Activated CD4-positive, alpha-beta T cell treated with anti-CD3 and anti-CD28 coated beads for 48 hours (primary cell): ENCODE measurements at places on chromosomes 7 and 10.

DNA sequence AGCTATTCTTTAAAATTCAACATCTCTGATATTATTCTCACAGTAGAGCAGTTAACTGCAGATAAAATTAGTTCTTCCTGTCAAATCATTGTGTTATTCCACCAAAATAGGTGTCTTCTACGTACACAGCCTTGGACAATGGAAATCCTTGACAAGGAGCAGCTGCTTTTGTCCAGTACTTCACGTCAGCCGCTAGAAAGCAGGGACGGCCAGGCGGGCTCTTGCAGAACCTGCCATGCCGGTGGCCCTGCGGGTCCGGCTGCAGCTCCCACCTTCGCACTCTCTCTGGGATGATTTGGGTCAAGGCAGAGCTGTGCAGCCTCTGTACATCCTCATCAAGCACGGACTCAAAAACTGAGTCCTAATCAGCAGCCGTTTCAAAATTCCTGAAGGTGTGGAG, 2.2 kb upstream of the FOXI2 start:
- no peak for DNase-seq

- DNase-seq, result no peak
Observed at GRCh38 chr7:150435390-150436073, 14.9 kb upstream of the GIMAP8 start.

DNA sequence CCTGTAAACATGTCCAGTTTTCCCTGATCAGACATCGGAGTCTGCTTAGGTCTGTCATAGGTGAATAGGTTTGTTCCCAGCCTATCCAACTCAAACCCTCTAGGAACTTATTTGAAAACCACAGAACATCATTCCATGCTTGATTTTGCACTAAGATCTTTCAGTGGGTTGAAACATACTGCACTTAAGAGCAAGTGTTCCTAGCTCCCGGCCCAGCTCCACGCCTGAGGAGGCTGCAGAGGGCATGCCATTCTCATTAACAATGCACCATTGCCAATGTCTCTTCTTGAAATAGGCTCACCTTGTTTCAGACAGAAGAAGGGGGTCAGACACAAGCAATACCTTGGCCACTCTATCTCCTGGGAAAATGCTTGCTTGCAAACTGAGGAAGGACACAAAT, 78.0 kb upstream of the EGR2 start:
- DNase-seq, result no peak

DNA sequence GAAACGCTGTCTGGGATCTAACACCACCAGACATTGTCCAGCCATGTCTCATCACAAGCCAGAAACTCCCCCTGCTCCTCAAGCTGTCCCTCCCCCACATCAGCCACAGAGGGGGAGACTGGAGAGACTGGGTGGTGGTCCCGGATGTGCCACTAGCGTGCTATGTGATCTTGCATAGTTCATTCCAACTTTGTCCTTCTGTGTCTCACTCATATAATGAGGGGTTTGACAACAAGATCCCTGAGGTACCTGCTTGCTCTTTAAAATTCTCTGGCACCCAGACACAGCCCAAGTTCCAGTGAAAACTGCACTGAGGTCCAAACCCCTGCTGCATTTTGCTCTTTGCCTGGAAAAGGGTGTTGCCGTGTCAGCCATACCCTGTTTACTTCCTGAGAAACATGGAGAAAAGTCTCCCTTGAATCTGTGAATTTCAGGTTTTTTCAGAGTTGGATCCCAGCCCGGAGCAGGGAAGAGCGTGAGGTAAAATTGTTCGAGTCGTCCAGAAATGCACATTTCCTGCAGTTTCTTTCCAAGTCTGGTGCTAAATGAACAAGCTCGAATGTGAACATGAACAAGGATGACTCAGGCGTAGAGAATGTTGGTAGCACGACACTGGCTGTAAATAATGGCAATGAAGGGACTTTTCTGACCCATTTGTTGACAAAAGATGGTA, 156.6 kb downstream of the CCDC3 start:
- DNase-seq, result no peak

DNA sequence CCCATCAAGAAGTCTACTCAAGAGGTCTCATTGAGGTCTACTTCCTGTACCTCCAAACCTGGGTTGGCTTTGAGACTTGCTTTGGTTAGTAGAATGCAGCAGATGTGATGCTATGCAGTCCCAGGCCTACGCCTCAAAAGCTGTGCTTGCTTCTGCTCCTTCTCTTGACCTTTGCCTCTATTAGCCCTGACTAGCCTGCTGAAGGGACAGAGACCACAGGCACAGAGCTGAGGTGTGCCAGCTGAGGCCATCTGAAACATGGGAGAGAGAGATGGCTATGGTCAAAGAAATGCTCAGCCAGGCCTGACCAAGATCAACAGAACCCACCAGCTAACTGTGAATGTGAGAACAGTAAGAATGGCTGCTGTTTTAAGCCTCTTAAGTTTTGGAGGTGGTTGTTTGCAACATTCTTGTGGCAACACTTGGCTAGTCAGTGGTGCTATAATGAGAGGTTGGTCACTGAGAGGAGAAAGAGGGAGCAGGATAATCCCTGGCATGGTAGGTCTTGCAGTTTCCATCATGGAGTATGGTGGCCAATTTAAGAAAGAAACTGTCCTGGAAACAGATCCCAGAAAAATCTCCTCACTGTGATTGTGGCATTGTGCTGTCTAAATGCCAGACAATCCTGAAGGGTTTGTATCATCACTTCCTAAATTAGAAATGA, 176.1 kb upstream of the PHYHIPL start:
- no peak for DNase-seq

- no peak for DNase-seq
Observed at GRCh38 chr10:15601819-15602218, 117.9 kb downstream of the ITGA8 start.

- DNase-seq, result no peak
Observed at GRCh38 chr7:1385809-1386622, 73.3 kb downstream of the MICALL2 start.

DNA sequence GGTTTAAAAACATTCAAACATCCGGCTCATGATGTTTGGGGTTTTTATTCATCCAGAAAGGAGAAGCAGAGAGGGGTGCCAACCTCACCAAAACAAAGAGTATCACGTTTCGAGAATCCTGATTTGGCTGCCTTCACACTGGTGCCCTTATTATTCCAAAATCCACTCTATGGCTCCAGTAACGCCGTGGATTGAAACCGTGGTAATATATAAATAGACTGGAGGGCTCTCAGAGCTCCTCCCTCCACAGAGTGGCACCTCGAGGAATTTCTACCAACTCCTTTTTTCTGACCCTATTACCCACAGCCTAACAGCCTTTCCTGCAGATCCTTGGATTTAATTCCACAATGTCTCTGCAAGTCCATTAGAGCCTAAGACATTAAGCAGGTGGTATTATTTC, 353.6 kb downstream of the CRPPA start:
- no peak for DNase-seq

DNA sequence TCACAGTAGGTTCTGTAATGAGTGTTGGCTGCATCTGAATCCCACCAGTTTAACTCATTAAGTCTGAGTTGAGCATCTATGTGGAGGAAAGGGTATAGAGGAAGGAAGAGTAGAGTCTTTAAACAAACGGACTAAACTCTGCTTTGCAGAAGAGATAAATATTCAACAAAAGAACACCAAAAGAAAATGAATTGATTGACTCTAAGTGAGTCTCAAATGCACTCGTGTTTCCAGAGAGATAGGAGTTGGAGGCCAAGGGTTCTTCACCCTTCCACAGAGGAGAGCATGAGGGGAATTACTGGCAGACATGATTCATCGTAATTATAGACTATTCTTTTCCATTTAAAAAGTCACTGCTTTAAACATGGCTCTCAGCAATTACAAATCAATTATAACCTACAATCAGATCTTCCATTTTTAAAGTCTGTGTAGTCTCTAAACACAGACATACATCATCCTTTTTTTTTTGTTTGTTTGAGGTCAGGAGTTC, 56.3 kb downstream of the PLPP4 start:
- no peak for DNase-seq

- DNase-seq, result peak; percentile 10
Observed at GRCh38 chr7:69597278-69598076, 798 bp upstream of the AUTS2 start.

GRCh38 chr10:88181902-88182600, 318.6 kb downstream of the PTEN start:
- no peak for DNase-seq

- DNase-seq, result no peak
Observed at GRCh38 chr10:5266351-5266750, 69.7 kb downstream of the AKR1C4 start.

GRCh38 chr7:157125376-157126223, 13.1 kb upstream of the UBE3C start:
- DNase-seq, result no peak

- no peak for DNase-seq
Observed at GRCh38 chr10:121497513-121498470, 100.5 kb downstream of the FGFR2 start.

- DNase-seq, result no peak
Observed at GRCh38 chr10:89466599-89467035, 52.2 kb downstream of the IFIT5 start.

GRCh38 chr10:127756264-127756663, 19.3 kb downstream of the FOXI2 start:
- no peak for DNase-seq

GRCh38 chr10:124289851-124290795, 128.6 kb downstream of the OAT start:
- no peak for DNase-seq

GRCh38 chr10:126198681-126199080, 189.6 kb downstream of the ADAM12 start:
- no peak for DNase-seq

DNA sequence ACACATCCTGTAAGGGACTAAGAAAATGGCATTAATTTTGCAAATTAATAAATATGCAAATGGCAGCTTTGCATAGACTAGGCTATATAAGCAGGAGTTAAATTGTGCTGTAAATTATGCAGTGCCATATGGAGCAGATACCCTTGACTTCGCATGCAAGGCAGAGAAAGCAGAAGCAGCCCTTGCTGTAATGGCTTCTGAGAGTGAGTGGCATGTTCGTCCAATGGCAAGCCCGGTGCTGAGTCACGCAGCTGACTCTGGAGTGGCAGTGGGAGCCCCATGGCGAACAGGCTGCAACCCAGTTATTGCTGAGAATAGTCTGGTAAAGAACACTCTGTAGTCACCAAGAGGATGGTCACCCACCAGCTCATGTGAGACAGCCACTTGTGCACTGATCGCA, 1186.5 kb downstream of the TYW1 start:
- DNase-seq, result no peak

- peak; percentile 90 for DNase-seq
Observed at GRCh38 chr10:71319042-71319799, at the start of gene SLC29A3. Gene SLC29A3, plus strand, starts transcription at chr10:71319259. Its CDS starts 51 bp downstream, at chr10:71319310.

DNA sequence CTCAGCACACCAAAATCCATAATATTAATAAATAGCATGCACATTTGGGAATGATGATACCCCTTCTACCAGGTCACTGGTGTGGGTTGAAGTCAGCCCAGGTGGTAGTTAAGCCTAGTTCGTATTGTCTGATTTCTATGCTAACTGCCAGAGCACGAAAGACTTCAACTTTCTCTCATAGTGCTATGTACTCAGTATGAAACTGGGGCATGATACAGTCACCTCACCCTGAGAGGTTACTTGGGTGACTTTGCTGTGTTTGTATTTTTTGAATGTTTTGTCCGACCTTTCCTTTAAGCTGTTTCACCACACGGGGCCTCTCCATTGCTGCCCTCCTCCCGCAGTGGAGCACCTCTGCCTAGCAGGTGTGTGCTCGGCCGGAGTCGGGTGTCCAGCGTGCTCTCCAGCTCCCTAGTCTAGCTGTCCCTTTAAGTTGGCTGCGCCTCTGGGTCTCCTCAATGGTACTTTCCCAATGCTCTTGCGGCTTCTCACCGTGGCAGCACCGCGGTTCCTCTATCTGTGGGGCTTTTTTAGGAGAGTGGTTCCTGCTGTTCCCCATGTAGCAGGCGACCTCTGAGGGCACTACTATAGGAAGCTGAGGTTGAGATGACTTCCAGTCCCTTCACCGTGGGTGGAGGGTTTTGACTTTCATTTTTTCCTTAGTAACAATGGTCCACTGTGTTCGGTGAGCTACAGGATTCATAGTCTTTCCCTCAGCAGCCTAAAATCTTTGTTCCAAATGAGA, 524.0 kb upstream of the PFKP start:
- peak; percentile 4 for DNase-seq

DNA sequence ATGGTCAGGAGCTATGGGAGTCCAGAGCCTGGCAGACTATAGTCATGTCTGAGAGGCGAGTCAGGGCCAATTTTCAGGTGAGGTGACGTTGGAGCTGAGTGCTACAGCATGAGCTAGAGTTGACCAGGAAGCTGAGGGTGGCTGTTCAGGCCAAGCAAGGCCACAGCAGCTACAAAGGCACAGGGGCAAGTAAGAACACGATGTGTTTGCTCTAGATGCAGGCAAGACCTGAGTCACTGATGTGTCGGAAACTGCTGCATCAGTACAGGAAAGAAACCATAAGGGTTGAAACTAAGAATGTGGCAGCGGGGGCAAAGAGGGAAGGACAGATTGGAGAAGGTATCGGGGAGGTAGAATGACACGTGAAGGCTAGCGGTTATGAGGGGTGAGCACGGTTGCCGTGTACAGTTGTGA, 11.8 kb upstream of the RRP12 start:
- DNase-seq, result peak; percentile 83

GRCh38 chr10:4661511-4662255, 164.3 kb upstream of the AKR1E2 start:
- no peak for DNase-seq

DNA sequence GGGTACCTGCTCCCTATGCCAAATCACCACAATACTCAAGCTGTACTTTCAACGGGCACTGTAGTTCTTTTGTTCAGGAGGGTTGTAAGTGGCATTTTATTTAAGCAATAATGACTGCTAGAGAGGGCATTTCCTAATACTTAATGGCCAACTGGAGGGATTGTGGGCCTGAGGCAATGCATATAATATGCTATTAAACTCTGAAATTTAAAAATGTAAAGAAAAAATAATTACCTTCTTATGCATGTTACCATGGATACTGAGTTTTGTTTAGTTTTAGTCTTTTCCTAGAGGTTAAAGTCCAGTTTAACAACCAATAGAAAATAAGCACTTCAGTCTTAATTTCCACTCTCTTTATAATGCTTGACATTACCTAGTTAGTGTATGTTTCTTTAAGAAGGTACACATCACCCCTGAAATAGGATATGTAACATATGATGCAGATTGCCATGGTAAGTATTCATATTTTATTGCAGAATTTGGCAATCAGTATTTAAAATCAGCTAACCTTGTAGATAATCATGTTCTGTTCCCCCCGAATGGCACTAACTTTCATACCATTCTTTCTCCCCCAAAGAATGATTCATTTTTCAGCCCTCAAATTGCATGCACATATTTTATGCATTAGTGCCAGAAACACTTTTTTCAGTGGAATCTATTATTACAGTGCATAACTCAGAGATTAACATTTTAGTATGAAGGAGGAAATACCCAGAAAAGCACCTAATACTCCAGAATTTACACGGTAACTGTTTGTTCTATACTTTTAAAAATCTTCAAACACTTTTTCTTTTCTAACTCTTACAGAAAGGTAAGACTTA, 90.3 kb upstream of the ZNF438 start:
- no peak for DNase-seq

DNA sequence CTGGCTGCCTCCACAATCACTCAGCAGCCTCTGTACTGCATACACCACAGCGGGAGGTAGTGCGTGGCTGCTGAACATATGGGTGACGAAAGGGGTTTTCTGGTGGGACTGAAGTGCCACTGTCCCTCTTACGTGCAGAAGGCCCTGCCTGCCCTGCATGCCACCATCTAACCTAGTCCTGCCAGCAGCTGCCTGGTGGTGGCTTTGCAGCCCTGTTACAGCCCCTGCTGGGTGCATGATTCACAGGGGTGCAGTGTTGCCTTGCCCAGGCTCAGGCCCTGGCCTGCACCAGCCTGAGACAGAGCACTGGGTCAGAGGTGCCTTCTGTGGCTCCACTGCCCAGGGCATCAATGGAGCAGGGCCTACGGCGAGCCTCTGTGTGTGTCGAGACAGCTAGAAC, 50.1 kb downstream of the SYPL1 start:
- DNase-seq, result no peak
